NCI-H1105 (cell line): ENCODE measurements at places on chromosomes 7 and 10.

DNA sequence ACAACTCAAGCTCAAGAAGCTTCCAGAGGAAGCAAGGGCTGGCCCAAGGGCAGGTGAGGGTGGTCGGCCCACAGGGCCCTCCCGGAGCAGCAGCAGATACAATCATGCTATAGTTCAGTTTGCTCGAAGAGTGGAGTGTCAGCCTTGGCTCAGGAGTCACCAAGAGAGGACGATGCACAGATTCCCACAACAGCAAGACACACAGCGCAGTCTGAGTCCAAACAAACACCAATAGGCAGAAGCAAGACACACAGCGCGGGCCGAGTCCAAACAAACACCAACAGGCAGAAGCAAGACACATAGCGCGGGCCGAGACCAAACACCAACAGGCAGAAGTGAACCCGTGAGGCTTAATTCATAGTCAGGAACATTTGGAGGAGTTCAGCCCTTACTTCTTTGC is 138.4 kb downstream of the PTPRN2 start:
- DNase-seq = no peak

DNA sequence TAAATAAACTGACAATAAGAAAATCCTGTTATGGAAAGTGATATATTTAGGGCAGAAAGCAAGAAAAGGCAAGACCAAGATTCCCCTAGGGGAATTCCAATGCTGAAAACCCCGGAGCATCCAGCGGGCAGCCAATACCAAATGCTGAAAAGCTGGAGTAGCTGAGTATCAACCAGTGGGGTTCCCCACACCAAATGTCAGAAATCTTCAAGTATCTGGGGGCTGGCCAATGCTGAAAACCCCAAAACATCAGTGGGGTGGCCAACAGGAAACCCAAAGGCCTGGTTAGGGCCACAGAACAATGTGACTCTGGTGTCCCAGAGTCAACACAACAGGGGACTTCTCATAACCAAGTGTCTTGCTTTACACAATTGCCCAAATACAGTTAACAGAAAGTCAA is 271.8 kb upstream of the CACNA2D1 start:
- no peak for DNase-seq

- no peak for DNase-seq
Measured at GRCh38 chr7:88203401-88203800, 16.4 kb downstream of the SRI start.

DNA sequence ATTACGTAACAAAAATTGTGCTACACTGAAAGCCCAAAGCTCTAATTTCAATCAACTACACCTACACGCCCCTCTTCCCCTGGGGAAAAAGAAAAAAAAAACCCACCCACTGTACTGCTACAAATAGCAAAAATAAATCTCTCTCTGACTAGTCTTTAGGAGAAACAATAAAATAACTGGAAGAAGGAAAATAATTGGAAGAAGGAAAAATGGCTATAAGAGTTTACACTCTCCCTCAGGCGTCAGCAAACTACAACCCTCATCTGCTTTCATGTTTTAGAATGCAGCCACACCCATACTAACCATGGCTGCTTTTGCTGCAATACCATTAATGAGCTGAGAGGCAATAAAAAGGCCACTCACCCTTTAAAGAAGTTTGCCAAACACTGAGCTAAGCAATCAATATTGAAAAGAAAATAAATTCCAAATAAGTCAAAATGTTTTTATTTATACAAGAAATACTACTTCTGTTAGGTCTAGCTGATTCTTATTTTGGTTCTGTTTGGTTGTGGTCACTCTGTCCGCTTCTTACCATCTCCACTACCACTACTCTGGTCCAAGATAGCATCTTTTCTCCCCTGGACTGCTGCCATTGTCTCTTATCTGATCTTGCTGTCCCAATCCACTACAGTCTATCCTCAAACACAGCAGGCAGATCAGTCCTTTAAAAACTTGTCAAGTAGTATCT is 3.8 kb downstream of the MINDY3 start:
- no peak for DNase-seq

DNA sequence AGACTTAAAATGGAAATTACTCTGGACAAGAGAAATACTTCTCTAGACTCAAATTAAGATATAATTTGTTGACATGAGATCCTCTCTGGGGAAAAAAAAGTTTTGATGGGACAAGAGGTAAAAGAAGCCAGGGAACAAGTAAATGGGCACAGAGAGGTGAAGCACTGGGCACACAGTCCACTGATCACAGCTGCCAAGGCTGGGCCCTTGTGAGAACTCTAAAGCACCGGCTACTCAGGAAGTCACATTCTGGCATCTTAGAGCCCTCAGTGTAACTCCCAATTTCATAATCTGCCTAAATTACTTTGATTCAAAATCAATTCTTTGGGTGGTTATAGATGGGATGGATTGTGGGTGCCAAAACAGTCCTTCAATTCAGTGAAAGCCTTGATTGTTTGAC is 123.2 kb upstream of the CACNA2D1 start:
- DNase-seq = peak; percentile 24
